Astrocyte of the hippocampus (primary cell): ENCODE measurements at places on chromosomes 2 and 18.
A peak's percentile ranks its signal among the peaks of the same experiment; 100 is the strongest.

DNA sequence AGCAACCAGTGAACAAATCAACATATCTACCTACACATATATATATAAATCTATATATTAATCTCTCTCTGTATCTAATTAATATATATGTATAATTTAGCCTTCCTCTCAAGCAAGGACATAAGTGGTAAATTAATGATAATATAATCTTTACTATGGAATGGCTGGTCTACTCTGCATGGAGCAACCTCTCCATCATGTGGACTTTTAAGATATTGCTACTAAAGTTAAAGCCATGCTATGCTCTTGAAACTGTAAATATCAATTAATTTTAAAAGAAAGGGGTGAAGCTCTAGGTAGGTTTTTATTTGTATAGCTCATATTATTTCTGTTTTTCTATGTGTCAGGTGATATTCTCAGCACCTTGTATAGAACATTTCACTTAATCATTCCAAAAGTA, 147.0 kb downstream of the PPP1R1C start:
- no peak for DNase-seq

DNA sequence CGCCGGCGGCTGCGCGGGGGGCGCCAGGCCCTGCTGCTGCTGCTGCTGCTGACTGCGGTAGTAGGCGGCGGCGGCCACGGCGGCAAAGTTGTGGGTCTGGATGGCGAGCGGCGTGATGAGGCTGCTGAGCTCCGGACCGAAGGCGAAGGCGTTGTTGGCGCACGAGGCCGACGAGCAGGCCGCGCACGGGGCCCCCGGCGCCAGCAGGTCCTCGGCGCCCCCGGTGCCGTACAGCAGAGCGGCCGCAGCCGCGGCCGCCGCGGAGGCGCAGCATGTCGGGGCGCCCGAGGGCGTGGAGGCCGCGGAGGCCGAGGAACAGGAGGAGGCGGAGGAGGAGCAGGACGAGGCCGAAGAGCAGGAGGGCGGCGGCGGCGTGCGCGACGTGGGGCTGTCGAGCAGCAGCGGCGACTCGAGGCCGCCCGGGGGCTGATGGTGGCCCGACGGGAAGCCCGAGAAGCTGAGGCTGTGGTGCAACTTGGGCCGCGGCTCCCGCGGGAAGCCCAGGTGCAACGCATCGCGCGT, 1.8 kb downstream of the ZFP36L2 start:
- DNase-seq, result peak; percentile 72

DNA sequence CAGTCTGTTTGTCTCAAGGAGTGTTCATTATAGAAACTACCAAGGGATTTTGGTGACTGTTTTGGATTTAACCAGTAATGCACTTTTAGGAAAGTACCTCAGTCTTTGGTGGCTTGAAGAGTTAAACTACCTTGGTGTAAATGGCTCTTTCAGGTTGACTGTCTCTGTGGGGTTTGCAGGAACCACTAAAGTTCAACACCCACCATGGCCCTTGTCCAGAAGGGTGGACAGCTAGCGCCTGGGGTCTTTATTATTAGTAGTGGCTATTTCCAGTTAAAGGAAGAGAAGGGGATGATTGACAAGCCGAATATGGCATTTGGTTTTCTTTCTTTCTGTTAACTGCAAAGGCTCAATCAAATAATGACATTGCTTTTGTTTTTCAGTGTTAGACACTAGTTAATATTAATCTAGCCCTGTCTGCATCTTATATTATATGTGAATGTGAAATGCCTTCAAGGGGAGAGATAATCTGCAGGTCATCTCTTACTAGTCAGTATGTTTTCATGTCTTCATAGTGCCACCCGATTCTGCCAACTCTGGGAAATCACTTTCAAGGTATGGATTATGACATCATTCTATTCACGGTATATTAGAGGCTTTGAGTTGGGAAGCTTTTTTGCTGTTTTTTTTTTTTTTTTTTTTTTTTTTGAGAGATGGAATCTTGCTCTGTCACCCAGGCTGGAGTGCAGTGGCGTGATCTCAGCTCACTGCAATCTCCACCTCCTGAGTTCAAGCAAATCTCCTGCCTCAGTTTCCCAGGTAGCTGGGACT, 56.4 kb downstream of the MAP4K4 start:
- no peak for DNase-seq

GRCh38 chr2:229795058-229795457, 80.7 kb upstream of the DNER start:
- no peak for DNase-seq

DNA sequence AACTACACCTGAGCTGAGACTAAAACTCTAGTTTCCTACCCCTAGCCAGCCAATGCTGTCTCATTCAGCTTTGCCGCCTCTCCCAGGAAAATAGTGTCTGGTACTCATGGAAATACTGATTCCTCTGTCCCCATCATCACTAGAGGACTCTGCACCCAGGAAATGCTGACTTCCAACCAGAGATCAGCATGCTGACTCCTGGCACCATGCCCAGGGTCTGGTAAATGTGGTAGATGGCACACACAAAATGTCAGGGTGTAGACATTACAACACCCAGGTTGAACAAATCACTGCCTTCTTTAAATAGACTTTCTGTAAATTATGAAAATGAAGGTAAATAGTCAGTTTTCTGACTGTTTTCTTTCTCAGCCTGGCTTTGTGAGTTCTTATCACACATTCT, 307.3 kb upstream of the CHAC2 start:
- DNase-seq, result peak; percentile 26
